ENCODE measurements at places on chromosomes 5 and 9.

GRCh38 chr5:108655750-108656450 lies 91.8 kb upstream of the FER start:
- no peak for DNase-seq

GRCh38 chr9:33718987-33719386 lies 76.4 kb upstream of the PRSS3 start:
- no peak for DNase-seq

DNA sequence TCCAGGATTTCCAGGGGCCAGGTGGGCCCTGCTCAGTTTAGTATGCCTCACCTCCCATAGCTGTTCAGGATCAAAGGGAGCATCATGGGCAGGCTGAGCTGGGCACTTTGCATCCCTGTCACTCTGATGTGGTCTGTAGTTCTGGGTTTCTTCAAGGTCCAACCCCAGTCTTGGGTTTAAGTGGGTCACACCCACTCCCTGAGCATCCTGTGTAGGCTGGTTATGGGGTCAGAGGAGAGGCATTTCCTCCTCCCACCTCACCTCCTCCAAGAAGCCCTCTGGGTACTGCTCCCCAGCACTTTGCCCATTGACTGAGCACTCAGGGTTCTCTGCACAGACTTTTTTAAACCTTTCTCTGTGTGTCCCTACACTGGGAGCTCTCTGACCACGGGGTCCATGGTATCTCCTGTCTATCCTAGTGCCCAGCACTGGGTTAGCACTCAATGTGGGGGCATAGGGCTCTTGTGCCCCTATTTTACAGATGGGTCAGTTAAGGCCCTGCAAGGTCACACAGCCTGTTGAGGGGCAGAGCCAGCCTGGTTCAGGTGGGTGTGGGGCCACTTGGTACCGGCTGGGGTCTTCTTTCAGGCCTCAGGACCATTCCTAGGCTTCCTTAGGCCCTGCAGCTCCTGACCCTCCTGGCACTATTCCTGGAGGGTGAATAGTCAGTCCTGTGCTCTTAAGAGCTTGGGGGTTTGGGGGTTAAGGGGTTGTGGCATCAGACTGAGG lies 19.0 kb downstream of the CXXC5 start:
- DNase-seq, result no peak

DNA sequence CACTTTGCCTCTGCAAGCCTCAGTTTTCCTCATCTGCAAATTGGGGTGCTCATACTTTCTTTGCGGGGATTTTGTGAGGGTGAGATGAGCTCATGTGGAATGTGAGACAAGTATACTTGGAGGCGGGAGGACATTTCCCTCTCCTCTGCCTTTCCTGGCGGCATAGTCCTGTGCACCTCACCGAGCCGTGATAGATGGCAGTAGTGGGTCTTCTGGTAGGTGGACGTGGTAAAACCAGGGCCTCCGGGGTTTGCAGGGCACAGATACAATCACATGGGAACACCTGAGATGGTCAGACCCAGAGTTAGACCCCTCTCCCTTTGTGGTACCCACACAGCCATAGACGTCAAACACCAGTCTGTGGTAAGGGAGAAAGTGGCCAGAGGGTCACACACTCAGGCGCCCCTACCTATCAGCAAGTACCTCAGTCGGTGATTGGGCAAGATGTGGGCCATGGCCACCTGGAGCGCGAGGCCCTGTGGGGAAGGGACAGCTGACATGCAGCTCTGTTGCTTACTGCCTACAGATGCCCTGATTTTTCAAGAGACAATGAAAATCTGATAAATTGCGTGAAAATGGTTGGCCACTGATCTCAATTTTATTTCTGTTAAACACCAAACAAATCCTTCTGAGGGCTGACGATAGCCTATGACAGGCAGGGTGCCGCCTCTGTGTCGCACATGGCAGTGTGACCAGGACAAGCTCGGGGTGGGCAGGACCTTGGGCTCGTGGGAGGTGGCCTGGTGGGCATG lies 9.9 kb downstream of the ERGIC1 start:
- DNase-seq, result no peak

GRCh38 chr9:20621471-20622329 lies 599 bp downstream of the MLLT3 start:
- no peak for DNase-seq
